Stimulated activated CD8-positive, alpha-beta memory T cell treated with anti-CD3 and anti-CD28 coated beads, Interleukin-15, amount 100 ng/mL, for 48 hours (primary cell): ENCODE measurements at places on chromosomes 3 and 15.

DNA sequence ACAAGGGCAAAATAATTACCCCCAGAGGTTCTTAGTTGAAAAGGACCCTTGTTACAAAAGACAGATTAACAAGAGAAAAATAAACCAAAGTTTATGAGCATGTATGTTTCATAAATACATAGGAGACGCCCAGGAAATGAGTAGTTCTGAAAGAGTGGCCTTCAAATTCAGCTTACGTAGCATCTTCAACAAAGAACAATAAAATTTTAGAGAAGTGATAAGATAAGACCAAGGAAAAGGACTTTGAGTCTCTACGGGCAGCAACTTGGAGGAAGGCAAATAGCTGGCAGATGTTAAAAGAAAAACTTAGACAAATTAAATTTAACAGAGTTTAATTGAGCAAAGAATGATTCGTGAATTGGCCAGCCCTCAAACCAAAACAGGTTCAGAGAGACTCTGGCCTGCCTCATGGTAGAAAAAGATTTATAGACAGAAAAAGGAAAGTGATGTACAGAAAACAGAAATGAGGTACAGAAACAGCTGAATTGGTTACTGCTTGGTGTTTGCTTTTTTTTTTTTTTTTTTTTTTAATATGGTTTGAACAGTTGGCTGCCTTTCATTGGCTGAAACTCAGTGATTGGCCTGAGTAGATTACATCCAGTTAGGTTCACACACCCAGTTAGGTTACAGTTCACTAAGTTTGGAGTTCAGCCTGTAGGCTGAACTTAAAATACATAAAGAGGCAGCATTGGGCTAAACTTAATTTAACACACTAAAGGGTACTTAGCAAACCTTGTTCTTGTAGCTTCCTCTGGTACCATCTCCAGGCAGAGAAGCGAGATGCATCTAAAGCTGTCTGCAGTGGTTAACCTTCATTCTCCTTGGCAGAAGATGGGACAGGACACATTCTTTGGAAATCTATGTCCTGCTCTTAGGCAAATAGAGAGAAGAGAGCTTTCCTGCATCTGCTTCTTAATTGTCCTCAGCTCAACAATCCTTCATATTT is 23.2 kb downstream of the C2CD4B start:
- DNase-seq: no peak

- DNase-seq: peak; percentile 84
Observed at GRCh38 chr15:38563723-38564519, 693 bp downstream of the RASGRP1 start.

GRCh38 chr3:66706890-66707289 is 206.1 kb upstream of the LRIG1 start:
- DNase-seq: no peak

- no peak for DNase-seq
Observed at GRCh38 chr15:97748576-97748975, 211.9 kb upstream of the ARRDC4 start.

DNA sequence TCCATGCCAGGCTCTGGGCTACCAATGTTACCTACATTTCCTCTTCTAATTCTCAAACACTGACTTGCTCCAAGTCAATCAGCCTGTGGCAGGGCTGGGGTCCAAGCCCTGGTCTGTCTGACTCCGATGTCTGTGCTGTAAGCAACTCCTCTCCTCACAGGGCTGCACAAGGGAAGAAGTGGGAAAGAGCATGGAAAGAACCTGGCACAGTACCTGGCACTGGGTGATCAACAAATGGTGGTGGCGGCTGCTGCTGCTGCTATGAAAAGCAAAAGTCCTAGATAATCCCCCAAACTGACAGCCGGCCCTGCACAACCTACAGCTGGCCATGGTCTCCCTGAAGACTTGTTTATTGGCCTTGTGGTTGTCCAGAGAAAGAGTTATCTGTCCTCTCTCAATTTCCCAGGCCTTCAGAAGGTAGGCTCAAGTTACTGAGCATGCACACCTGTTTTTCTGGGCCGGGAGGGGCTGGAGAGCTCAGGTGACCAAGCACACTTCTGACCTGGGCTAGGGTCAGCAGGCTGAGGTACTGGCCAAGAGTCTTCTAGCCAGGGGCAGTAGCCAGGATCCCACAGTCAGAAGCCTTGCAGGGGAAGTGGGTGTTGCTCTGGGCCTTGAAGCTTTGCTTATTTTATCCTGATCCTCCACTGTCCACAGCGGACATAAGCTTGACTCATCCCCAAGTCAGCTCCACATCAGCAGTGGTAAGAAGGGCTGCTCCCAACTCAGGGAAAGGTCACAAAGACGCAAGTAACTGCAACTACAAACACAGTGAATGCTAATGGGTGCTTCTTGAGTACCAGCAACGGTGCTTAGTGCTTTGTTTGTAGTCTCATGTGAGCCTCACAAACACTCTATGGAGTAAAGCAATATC is 35.3 kb upstream of the KY start:
- no peak for DNase-seq
